ENCODE measurements at places on chromosomes 13 and 19.

- no peak for DNase-seq
Observed at GRCh38 chr19:36081385-36081784, 26.7 kb downstream of the WDR62 start.

DNA sequence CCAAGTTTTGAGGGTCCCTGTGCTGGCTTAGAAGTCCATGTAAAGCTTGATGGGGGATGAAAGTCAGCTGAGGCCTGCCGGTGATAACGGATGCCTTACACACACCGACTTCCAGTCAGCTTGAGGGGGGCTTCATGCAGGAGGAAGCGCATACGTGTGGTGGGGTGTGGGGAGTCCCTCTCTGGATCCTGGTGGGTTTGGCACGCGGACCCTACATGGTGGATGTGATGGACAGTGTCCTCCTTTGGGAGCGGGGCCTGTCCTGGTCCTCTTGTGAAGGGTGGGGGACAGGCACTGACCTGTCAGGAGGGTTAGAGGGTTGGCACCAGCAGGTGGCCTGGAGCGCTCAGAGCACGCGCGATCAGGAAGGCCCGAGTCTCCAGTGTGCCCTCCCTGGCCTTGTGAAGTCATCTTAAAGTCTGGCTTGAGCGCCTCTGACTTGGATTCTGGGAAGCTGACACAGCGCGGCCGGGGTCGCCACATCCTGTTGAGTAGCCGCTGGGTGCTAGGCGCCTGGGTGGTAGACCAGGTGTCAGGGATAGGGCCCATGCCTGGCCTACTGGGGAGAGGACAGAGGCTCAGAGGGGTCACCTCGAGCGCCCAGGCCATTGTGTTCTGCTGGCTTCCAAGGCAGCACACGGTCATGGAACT, 2.9 kb downstream of the DAZAP1 start:
- no peak for DNase-seq

GRCh38 chr13:94332359-94333096, 147.0 kb downstream of the DCT start:
- no peak for DNase-seq

- DNase-seq, result no peak
Observed at GRCh38 chr19:17834350-17835181, 13.2 kb downstream of the JAK3 start.

- no peak for DNase-seq
Observed at GRCh38 chr13:46629811-46630413, 76.9 kb downstream of the LRCH1 start.

DNA sequence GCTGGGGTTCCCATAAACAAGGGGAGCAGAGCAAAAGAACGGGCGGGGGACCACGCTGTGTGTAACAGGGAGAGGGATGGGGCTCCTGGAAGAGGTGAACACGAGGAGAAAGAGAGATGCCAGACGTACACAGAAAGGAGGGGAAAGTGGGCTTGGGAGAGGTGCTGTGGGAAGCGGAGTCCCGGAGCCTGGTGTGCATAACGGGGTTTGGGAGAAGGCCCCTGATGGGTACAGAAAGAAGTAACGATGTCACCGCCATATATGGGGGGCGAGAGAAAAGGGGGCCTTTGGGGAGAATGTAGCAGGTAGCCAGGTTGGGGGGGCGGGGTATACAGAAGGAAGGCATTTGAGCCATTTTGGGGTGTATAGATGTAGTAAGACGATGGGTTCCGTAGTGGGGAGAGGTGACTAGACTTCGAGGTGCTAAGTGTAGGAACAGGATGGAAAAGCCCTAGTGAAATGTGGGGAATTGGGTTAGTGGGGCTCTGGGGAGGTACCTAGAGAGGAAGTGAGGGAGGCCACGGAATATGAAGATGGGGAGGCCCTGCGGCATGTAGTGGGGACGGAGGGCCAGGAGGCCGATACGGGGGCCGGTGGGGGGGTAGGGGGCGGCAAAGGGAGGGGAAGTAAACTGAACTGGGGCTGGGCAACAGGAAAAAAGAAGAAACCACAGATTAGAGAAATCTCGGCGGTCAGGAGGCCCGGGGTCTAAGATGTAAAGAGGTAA, 787 bp downstream of the ZNF580 start:
- DNase-seq, result no peak

GRCh38 chr13:110350509-110350908, 43.4 kb downstream of the COL4A2 start:
- DNase-seq, result no peak

DNA sequence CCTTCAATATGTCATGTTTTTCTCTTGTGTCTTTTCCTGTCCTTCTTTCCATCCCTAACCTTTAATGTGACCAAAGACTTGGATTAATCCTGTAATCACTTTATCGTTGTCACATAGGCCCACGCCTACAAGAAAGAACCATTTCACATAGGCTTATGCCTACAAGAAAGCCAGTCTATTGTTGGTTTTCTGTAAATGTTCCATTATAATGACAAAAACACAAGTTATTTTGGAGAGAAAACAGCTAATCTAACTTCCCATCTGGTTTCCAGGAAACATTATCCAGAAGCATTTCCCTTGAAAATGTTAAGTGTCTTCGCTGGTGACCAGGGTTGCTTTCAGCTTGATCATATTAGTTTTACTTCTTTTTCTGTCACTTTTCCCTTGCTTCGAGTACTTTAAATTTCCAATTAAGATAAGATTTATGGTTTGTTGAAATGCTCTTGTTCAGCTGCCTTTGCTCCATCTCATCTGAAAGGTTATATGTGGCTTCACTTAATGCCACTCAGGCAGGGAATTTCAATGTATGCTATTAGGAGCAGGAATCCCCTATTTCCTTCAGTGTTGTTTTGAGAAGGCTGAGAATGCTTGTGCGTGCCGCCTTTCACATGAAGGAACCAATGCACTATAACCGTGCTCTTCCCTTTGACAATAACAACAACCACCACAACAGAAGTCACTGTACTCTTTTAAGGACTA, 708.2 kb downstream of the EFNB2 start:
- no peak for DNase-seq

DNA sequence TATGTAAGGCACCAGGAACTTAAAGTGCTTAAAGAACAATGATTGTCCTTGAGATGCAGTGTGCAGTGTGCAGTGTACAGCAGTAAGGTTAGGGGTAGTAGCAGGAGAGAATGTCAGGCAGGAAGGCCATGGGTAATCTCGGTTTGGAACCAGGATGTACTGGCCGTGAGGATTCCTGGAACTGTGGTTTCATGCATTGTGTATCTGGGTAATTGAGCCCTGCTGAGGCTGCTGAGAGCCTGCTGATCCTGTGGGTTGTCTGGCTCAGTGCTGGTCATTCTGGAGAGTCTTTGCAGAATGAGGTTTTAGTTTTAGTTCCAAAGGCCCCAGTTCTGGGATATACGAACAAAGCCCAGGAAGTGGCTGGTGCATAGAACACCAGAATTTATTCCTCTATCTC, 71.0 kb downstream of the ZNF568 start:
- DNase-seq, result no peak

- no peak for DNase-seq
Observed at GRCh38 chr13:102097708-102098107, 304.1 kb downstream of the FGF14 start.

DNA sequence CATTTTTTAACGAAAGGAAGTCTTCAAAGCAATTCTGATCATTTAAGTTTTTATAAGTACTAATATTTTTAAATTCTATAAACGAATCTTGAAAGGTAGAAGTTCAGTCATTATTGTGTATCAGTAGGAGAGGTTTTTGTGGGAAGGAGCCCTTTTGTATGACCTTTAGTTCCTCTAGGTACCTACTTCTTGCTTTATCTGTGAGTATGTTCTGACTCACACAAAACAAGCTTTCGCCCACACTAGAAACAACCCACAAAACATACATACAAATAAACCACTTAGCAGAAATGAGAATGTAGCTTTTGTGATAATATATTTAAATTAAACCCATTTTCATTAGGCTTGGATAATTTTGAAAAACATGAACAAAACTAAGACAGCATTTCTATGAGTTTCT, 27.8 kb downstream of the ERCC5 start:
- no peak for DNase-seq

DNA sequence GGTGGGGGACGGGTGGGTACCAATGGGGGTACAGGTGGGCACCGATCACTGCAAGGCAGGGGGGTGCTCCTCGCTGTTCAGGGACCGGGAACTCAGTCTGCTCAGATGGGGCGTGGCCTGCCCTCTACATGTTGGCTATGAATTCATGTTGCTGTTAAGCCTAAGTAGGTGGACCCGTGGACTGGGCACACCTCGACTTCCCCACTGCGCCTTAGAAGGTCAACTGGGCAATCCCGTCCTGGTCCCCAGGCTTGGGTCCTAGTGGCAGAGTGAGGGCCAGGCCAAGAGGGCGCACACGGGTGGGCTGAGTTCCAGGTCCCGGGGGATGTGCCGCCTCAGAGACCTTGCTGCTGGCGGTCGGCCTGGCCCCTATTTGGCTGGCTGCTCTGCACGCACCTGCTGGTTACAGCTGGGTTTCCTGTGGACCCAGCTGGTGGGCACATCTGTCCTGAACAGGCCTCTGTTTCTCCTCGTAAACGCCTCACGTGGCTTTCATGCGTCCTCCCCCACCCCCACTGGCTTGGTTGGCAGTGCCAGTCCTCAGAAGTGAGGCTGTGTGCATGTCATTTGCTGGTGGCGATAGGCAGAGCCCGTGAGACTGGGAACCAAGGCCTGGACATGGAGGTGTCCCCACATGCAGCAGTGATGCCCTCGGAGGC, 13.5 kb upstream of the ZNF554 start:
- DNase-seq, result no peak

- DNase-seq, result peak; percentile 11
Observed at GRCh38 chr19:6802336-6803035, 30.0 kb downstream of the VAV1 start.

DNA sequence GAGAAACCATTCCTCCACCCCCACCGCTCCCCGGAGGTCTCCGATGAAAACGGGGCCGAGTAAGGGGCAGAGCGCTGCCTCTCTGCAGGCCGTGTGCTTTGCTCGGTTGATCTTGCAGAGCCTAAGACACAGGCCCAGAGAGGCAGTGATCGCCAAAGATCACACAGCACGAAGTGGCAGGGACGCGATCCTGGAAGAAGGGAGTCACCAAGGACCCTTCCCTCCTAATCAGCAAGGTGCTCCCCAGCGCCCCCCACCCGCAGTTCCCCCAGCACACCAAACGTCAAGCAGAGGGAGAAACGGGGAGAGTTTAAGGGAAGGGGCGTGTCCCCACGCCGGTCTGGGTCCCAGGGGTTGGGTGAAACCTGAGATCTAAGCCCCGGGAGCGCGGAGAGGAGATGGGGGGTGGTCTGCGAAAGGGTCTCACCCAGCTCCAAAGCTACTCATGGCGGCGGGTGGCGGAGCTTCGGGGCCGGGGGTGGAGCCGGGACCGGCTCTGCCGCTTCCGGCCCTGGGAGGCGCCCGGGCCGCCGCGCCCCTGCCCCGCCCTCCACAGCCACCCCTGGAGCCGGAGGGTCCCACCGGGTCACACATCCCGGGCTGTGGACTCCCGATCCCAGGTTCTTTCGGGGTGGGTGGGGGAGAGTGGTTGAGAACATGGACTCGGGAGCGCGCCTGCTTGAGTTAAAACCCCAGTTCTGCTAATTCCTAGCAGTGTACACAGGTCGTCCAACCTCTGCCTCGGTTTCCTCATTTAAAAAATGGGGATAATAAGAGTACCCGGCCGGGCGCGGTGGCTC, at the start of gene EML2:
EML2 (minus strand) TSS at position 468 of the 800 bp plus-strand sequence; CDS start at position 447, 21 bp downstream.
- DNase-seq, result no peak

DNA sequence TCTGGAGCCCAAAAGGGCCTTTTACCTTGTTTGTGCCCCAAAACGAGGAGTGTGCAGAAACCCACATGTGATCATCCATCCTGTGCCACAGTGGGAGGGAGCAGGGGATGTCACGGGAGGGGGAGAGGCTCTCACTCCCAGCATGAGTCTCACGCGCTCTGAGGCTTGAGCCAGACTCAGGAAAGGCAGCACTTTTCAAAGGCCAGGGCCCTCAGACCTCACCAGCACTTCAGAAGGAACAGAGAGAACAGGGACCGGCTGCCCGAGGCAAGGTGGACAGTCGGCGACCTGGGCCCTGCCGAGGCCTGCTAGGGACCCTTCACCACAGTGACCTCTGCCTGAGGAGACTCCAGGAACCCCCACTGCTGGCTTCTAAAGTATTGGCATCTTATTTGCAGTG, 71.7 kb upstream of the WASF3 start:
- DNase-seq, result no peak

Data from muscle of arm (tissue), 14 donors.